ENCODE measurements at places on chromosomes 6 and 20. TPM values are rescaled to one million over a fixed set of nuclear protein-coding genes. Genes with fewer than 3 reads are reported as not detected.

Gene C20orf202
- not detected for total RNA-seq

Gene TNXB
- 0.56 TPM for total RNA-seq

Gene FKBP1C
- 2.1 TPM for total RNA-seq

Gene TINAG
- not detected for total RNA-seq

Gene HLA-DQA1
- not detected for total RNA-seq

Gene RSPH4A
- total RNA-seq, result 0.12 TPM

Gene FNDC1
- total RNA-seq, result 0.09 TPM
